ENCODE measurements at places on chromosomes 4 and X.

DNA sequence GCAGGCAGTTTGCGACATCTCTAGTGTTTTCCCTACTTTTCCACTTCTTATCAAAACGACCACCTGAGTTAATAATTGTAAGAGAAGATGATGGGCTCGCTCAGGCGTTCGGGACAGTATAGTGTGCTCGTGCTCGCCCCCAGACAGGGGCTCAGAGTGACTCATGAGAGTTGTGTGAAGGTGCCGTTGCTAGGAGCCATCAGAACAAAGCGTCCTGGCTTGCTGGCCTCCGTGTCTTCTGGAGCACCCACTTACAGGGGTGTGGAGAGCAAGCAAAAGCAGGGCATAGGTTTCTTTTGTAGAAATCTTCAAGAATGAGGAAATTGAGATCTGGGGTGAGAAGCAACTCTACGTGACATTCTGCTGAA lies 73.0 kb upstream of the ADGRG2 start:
- no peak for DNase-seq

DNA sequence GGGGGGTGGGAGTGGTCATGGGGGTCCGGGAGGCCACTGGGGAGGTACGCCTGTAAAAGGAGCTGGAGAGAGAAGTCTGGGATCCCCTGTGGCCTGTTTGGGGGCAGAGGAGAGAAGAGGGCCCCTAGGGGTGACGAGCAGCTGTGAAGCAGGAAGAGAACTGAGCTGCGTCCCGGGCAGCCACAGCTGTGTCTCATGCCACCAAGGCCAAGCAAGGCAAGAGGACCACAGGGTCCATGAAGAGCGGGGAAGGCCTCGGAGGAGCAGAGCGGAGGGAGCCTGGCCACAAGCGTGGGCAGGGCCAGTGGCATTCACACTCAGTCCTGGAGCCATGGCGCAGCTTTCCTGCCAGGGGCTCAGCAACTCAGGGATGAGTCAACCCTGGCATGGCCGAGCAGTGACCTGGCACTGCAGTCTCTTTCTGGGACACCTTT lies 13.6 kb upstream of the NAT8L start:
- no peak for DNase-seq

DNA sequence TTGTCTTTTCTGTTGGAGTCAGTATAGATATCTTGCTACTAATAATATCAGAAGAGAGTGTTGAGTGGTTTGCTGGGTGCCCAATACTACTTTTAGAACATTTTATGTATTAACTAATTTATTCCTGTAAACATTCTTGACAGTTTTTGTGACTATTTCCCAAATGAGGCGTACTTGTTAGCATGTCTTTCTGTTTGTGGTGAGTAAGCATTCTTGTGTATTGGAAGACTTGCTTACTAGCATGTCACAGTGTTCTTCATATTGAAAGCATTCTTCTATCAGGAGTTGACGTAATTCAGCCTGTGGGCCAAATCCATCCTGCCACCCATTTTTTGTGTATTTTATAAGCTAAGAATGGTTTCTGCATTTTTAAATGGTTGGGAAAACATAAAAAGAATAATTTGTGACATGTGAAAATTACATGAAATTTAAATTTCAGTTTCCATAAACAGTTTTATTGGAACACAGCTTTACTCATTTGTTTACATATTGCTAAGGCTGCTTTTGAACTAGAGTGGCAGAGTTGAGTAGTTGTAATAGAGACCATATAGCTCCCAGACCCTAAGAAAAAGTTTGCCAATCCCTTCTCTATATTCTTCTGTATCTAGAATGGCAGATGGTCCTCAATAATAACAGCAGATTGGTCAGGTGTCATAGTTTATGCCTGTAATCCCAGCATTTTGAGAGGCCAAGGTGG lies 20.4 kb downstream of the REPS2 start:
- DNase-seq: no peak

DNA sequence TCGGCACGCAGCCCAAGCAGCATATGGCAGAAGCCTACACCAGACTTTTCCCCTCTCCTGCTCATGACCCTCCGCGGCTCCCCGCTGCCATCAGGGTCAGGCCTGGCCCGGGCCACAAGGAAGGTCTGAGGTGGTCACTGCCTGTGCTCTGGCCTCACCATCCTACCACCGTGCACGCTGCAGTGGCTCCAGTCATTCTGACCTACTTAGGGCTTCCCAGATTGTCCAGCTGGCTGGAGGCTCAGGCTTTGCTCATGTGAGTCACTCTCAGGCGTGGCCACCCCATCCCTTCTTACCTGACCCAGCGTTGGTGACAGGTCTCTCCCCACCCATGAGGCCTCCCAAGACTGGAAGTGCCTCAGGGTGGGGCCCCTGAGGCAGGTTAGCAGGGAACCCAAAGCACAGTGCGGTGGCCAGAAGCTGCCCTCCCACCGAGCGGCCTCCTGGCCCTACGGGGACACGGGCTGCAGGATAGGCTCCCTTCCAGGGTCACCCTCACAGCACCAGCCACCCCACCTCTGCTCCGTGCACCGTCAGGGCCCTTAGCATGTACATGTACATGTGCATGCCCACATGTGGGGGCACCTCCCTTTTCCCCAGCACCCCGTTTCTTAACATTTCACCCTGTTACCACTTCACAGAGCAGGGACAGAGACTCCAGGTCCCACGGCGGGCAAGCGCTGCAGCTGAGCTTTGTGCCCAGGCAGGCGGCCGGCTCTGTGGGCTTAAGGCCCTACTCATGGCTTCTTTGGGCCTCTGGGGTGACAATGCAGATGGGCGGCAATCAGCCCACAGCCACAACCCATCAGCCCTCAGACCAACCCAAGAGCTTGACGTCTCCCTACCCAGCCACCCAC lies 2.2 kb downstream of the TREX2 start:
- DNase-seq: no peak
